ENCODE measurements at places on chromosomes 7 and 10.

- no peaks in the 10 kb centered on the region for H3K4me1 ChIP-seq
- no peaks in the 10 kb centered on the region for H3K36me3 ChIP-seq
- DNase-seq: no peak
Observed at GRCh38 chr7:81206217-81206616, 287.4 kb upstream of the SEMA3C start.

DNA sequence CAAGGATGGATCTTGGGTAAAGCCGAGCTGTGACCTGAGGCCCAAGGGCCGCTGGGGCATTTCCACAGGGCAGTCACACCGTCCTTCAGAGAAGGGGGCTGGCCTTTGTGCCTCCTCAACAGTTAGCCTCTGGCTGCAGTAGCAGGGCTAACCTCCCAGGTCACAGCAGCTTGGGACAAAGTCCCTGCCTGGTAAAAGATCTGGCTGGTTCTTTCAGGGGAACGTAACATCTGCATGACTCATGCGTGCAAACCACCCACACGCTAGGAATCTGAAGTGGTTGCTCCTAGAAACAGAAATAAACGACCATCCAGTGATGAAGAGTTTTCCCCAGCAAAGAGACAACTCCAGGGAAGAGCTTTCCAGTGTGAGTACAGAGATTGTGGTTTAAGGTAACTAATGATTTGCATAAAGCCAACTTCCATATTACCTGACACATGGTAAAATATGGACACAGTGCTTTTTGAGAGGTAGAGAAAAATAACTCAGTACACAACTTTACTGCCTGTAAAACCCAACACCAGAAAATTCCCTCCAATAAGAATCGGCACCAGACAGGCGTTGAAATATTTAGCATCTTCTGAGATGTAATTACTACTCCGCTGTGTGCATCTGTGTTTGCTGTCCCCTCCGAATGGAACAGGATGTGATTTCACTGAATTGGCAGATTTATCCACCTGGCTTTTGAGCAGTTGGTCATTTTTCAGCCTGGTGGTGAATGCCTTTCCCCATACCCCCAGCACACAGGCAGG is 84.9 kb upstream of the ADRB1 start:
- peaks cover 4% of the 10 kb centered on the region for H3K36me3 ChIP-seq
- no peak for DNase-seq

DNA sequence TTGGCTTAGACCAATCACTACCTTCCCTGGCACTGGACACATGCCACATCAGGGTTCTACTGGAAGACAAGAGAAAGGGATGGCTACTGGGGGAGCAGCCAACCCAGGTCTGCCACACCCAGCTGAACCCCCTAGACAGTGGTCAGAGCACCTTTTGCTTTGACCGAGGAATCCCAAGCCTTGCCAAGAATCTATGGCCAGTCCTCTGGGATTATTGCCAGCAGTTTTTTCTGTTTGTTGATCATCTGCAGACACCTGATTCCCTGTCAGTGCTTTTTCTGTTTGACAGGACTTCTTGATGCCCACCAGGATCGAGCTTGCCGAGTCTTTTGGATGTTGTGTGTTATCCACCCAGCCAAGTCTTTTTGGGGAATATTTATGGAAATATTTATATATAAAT is 476.2 kb upstream of the GALNT17 start:
- H3K4me1 ChIP-seq: no peaks in the 10 kb centered on the region
- H3K36me3 ChIP-seq: peaks cover 10% of the 10 kb centered on the region
- no peak overlapping the region for H3K4me3 ChIP-seq
- H3K27ac ChIP-seq: no peak overlapping the region
- no peaks in the 10 kb centered on the region for H3K27me3 ChIP-seq

DNA sequence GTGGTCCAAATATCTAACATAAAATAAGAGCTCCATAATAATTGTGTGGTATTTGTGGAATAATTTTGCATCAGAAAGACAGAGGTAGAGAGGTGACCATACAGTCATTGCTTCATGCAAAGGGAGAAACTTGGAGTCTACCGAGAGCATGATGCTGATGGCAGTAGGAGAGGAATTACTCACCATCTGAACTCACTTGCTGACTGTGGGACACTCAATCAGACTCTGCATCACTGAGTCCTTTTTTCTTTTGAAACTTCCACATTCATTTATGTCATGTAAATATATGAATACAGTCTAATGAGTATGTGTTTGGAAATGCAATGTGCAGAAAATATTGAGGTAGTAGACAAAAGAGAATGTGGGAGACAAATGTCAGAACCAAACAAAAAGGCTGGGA is 933.8 kb downstream of the REEP3 start:
- H3K27ac ChIP-seq: no peak overlapping the region
- H3K4me1 ChIP-seq: no peaks in the 10 kb centered on the region
- DNase-seq: no peak
- H3K4me3 ChIP-seq: no peak overlapping the region

DNA sequence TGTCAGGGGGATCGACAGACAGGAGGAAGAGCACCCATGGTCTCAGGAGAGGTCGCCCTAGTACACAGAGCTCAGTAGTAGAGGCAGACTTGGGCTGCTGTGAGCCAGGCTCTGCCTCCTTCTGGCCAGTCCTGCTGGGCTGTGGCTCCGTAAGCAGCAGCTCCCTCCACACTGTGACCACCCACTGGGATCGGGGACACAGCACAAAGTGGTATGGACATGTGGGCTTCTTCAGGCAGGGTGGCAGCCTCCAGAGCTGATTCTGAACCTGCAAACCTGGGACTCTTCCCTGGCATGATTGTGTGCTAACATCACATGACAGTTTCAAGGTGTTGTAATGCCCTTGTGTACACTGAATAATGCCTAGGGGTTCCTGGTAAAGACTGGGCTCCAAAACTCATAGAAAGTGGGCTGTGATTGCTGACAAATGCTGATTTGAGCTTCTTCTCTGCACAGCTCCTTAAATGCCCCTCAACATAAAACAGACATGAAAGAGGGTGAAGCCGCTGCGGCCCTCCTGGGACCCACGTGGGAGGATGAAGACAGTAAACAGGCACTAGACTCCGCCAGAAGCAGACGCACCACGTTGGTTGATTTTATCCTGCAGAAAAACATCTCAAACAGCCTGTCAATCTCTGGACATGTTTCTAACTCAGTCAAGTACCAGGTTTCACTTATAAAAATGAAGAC is 76.7 kb downstream of the GPR26 start:
- H3K4me3 ChIP-seq: no peak overlapping the region
- peaks cover 6% of the 10 kb centered on the region for H3K27me3 ChIP-seq
- H3K27ac ChIP-seq: no peak overlapping the region
- no peak for DNase-seq

GRCh38 chr10:101671453-101671852 is 23.5 kb downstream of the FBXW4 start:
- H3K36me3 ChIP-seq: peaks cover 61% of the 10 kb centered on the region
- H3K27me3 ChIP-seq: no peaks in the 10 kb centered on the region
- peaks cover 18% of the 10 kb centered on the region for H3K4me1 ChIP-seq
- H3K27ac ChIP-seq: peak overlapping the region; percentile 31

GRCh38 chr7:129617178-129617577 is 5.7 kb downstream of the NRF1 start:
- peaks cover 54% of the 10 kb centered on the region for H3K4me1 ChIP-seq
- H3K36me3 ChIP-seq: peaks cover 17% of the 10 kb centered on the region
- no peak overlapping the region for H3K27ac ChIP-seq
- no peak overlapping the region for H3K4me3 ChIP-seq
- no peak for DNase-seq
- no peaks in the 10 kb centered on the region for H3K27me3 ChIP-seq

DNA sequence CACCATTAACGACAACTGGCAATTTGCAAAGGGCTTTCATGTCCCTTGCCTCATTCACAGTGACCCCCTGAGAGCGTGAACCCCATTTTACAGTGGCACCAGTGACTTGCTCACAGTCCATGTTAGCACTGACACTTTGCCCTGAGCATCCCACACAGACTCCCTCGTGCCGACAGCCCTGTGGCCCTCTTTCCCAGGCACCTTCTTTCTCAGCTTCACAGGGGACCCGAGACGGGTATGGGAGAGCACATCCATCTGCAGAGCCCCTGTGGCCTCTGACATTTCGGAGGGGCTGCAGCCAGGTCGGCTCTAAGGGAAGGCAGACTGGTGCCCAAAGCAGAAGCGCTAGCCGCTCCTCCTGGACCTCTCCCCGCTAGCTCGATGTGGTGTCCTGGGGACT is 10.8 kb downstream of the LOXL4 start:
- peak overlapping the region; percentile 17 for H3K27ac ChIP-seq
- H3K36me3 ChIP-seq: peaks cover 24% of the 10 kb centered on the region
- H3K4me3 ChIP-seq: no peak overlapping the region
- H3K27me3 ChIP-seq: no peaks in the 10 kb centered on the region
- H3K4me1 ChIP-seq: no peaks in the 10 kb centered on the region
- no peak for DNase-seq

DNA sequence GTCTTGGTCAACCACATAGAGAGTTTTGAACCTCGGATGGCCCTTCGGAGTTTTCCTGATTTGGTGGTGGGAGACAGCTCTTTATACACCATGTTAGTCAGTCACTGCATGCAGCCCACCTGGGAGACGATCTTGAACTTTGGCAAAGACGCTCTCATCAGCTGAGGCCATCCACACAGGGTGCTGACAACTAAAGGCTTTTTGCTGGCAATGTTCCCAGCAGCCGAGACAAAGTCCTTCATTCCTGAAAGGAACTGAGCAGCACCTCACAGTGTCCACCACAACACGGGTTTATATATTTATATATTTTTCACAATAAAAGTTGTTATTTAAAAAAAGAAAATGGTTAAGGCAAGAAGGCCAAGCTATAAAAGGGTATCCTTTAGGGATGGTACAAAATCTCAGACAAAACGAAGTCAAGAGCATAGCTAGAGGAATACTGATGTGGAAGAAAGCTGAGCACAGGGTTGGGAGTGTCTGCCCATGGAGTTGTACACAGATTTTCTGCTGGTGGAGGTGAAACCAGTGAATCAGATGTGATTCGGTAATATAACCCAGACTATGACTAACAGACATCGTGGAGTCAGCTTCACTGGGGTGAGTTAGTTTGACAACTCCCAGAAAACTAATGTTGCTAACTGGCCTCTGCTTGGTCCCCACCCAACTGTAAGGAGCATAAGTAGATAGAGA is 27.4 kb upstream of the CAPZA2 start:
- no peak overlapping the region for H3K4me3 ChIP-seq
- no peak for DNase-seq
- H3K36me3 ChIP-seq: no peaks in the 10 kb centered on the region
